ENCODE measurements at places on chromosomes 16 and 17.

DNA sequence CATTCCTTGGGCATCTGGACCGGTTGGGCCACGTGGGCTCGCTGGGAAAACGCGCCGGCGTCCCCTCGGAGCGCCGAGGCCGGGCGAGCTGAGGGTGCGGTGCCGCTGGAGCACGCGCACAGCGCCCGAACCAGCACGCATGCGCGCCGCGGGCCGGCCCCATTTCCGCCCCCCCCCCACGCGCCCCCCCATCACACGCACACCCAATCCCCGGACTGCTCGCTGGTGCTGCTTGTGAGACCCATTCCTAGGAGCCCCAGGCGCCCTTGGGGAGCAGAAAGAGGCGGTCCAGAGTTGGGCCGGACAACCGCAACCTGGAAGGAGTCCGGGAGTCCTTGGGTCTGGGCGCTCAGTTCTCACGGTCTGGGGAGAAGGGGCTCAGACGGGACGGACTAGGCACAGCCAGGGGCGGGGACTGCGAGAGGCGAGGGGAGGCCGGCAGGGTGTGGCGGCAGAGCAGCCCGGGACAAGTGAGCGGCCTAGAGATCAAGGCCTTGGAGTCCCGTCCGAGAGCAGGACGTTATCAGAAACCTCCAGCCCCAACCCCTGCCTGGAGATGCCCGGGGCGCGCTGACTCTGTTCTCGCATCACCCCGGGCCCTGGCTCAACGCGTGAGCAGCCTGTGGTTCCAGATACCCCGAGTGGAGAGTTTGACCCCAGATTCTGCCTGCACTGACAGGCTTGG, 6.0 kb upstream of the CBX8 start:
- DNase-seq, result no peak

- DNase-seq, result no peak
These were observed 543 bp downstream of the TMUB2 start for GRCh38 chr17:44187131-44187899.

GRCh38 chr16:81275064-81275532, 36.6 kb downstream of the BCO1 start:
- no peak for DNase-seq

DNA sequence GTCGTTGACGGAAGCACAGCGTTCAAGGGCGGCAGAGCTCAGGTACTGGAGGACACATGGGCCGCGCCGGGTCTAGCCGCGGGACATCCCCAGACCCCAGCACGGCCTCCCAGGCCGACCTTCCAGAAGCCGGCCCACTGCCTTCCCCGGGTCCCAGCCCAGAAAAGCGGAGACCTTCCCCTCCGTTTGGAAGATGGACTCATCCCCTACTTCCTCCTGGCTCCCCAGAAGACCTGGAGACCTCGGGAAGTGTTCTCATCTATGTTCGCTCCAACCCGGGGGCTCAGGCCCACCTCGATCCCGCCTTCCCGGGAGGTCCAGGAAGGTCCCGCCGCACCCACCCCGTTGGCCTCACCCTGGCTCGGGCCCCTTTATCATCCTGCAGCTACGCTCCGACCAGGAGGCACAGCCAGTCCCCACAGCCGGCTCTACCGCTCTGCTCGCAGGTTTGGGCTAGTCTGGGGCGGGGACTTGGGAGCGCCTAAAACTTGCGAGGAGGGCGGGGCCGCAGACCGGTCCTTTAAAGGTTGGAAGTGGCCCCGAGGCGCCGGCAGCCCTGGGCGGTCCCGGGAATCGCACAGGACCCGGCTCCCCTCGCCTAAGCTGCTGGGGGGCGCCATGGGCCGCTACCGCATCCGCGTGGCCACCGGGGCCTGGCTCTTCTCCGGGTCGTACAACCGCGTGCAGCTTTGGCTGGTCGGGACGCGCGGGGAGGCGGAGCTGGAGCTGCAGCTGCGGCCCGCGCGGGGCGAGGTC, at the start of gene ALOX12:
TSS of gene ALOX12 (plus strand) at position 550 of the 756 bp plus-strand sequence. CDS start at position 619, 69 bp downstream.
- no peak for DNase-seq

GRCh38 chr17:69088643-69089200, 28.0 kb upstream of the ABCA9 start:
- DNase-seq, result no peak

- peak; percentile 67 for DNase-seq
These were observed 102.9 kb downstream of the HIC1 start for GRCh38 chr17:2157675-2158395.

- no peak for DNase-seq
These were observed 449 bp downstream of the SMCR8 start for GRCh38 chr17:18315562-18315922.

GRCh38 chr16:86661706-86662105, 83.4 kb downstream of the FOXL1 start:
- no peak for DNase-seq

DNA sequence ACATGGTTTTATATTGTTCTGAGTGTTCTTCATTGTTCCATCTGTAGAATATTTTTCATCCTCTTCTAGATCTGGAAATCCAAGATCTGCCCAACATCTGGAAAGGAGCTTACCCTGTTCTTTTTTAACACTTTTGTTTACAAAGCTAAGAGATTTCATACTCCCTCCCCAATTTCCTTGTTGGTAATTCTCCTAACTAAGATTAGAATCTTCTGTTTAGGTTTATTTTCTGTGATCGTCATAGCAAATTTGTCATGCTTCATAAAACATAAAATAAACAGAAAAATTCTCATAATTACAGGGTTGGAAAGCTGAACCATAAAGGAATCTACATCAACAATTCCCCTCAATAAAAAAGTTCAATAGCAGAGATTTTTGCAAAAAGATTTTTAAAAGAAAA, 580.3 kb upstream of the CA10 start:
- DNase-seq, result no peak

Measured in HS-5 (cell line).